ENCODE measurements at places on chromosomes 5 and 9.

GRCh38 chr9:127128341-127129072 is 6.1 kb upstream of the ANGPTL2 start:
- DNase-seq, result no peak

DNA sequence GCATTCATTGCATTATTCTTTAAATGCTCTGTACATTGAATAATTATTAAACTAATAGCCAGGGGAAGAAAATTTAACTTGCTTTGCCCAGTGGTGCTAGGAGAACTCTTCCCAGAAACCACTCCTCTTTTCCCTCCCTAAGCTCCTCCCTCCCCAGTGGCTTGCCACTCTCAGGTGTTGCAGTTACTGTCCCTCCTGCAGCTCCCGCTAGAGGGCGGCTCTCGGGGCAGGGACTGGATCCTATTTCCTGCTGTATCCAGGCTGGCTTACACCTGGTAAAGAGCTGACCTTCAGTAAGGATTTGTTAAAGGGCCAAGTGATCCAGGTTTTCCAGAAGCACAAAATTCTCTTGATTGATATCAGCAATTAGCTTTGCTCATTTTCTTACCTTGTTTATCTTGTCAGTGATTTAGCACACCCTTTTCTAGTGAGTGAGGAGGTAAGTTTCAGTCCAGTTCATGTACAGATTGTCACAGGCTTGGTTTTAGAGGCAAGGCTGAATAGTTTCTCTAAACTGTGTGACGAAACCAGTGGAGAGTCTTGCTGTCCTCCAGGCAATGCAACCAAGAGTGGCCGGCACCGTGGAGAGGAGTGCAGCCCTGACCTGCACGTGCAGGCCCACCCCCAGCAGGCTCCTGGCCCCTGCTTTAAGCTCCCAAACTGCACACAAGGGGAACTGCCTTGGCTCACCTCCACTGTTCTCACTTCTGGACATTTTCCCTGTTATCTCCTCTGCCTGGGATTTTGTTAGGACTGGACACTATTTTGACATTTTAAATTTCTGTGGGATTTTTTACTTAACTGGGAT is 423.8 kb downstream of the SPOCK1 start:
- DNase-seq, result peak; percentile 69

GRCh38 chr5:38922199-38922598 is 76.4 kb downstream of the OSMR start:
- DNase-seq, result peak; percentile 82

DNA sequence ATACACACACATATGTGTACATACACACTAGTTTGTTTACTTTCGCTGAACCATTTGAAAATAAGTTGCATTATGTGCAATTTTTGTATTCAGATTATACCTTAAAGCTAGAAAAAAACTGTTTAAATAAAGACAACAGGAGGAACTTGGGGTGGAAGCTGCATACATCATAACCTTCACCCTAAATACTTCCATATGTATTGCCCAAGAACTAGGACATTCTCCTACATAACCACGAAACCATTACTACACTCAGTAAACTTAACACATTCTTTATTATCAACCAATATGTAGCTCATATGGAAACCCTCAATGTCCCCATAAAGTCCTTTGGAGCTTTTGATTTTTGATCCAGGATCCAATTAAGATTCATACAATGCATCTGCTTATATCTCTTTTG is 83.3 kb downstream of the GIN1 start:
- DNase-seq, result no peak

- DNase-seq, result no peak
These were observed 4.7 kb upstream of the RECK start for GRCh38 chr9:36031774-36032555.

DNA sequence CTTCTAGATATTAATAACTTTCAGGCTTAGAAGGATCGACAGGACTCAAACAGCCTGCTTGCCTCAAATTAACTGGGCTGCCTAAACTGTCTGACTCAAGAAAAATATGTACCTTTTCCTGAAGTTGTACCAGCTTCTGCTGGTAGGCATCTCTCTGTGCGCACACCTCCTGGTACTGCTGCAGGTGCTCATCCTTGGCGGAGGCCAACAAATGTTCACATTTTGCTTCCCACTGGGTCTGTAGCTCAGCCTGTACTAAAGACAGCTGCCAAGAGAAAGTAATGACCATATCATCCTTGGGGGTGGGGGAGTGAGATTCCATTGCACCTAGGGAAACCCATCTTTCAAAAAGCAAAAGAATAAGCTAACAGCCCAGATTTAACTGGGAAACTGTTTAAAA is 22.5 kb downstream of the SLC31A2 start:
- no peak for DNase-seq

DNA sequence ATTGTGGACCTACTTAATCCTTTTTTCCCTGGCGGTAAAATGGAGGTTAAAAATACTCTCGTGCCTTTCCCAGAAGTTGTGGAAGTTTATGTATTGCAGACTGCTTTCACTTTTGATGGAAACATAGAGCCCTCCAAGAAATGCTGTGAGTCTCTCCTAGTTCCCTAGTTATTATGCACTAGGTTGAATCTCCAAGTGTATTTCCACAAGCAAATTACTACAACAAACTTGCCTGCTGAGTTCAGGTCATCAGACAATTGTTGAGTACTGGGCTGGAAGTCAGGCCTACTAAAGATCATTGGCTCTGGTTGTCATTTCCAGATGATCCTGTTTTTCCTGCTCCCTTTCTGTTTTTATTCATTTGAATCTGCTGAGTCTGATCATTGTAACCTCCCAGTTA is 104.1 kb downstream of the CD180 start:
- no peak for DNase-seq

DNA sequence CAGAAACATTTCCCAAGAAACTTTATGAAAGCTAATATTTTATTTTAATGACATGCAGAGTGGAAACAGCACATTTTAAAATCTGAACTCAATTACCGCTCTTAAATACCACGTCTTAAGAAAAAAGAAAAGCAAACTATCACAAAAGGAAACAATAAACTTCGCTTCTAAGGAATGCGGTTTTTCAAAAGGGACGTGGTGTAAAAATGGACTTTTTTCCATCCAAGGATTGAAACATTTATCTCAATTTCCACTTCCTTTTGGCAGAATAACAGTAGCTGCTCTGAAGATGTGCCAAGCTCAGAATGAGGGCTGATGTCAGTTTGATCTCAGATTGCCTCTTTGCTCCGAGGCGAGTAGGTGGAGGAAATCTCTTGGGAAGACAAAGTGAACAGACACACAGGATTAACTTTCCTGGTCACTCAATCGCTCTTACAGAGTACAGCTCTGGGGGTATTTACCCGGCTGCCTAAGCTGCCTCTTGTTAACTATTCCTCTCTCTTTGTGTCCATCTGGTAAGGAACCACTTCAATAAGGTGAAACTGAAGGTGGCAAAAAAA is 158.5 kb downstream of the TRPM6 start:
- DNase-seq, result peak; percentile 7

- DNase-seq, result peak; percentile 19
These were observed 37.1 kb upstream of the FAM169A start for GRCh38 chr5:74903165-74903787.

DNA sequence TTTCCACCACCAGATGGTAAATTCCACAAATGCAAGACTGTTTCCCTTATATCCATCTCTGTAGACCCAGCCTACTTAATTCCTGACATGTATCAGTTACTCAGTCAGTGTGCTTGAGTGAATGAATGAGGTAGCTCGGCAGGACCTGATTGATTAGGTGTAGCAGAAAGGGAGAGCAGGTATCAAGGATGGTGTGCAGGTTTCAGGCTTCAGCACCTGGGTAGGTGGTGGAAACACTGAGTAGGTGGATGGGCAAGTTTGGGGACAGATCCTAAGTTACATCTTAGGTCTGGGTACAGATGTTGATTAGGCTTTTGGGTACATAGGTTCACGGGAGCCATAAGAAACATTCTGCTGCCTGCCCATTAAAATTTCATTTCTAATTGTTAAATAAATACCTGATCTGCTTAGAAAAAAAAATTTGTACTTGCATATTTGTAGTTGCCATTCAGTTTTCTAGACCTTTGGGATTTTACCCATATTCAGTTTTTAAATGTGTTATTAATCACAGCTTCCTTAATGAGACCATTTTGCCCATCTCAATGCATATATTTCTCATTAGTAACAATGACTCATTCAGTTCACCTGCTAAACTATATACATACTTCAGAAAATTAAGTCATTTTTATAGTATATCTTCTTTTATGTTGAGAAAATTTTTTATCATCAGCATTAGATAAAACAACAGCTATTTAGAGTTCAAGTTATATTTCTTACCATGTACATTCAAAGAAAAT is 111.8 kb downstream of the INIP start:
- DNase-seq, result no peak

- no peak for DNase-seq
These were observed 25.9 kb upstream of the PIK3R1 start for GRCh38 chr5:68189613-68190012.

DNA sequence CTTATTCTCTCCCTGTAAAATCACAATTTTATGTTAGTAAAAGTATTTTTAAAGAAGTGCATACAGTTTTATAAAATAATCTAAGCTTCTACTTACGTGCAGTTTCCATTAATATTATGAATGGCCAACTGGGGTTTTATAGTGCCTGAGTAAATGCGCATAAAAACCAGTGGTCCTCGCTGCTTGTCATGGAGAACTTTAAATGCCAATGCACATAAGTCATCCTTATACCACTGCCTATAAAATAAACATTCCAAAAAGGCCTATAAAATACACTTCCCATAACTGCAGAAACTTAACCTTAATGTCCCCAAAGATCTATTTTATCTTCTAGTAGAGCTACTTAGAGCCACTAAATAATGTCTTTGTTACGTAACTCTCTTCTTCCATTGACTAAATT is 28.5 kb downstream of the GFM2 start:
- no peak for DNase-seq

GRCh38 chr9:115262952-115263351 is 145.0 kb upstream of the TNC start:
- DNase-seq, result no peak

- DNase-seq, result no peak
These were observed 2.2 kb downstream of the CDH12 start for GRCh38 chr5:22850981-22851380.

DNA sequence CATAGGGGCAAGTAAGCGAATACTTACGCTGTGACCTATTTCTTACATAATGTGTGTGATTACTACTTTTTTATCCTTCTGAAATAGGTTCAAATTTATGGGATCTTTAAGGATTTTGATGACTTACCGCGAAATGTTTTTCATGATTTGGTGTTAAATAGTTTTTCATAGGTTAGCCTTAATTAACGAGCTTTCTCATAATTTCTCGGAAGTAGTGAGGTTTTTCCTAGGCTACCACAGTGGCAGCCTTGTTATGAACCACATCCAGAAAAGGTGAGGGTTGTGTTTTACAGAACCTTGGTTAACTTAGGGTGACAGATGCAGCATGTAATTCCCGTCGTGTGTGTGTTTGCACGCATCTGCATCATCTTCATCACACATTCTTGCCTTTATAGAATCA is 1.3 kb downstream of the SH3GL2 start:
- DNase-seq, result no peak

GRCh38 chr5:59587489-59588337 is 305.8 kb downstream of the PDE4D start:
- DNase-seq, result peak; percentile 69

- no peak for DNase-seq
These were observed at the start of gene FAM78A for GRCh38 chr9:131276094-131276888. FAM78A (minus strand) TSS chr9:131276510; CDS start chr9:131276179, 331 bp downstream.

- peak; percentile 58 for DNase-seq
These were observed 177.1 kb downstream of the CPLANE1 start for GRCh38 chr5:37071901-37072581.

DNA sequence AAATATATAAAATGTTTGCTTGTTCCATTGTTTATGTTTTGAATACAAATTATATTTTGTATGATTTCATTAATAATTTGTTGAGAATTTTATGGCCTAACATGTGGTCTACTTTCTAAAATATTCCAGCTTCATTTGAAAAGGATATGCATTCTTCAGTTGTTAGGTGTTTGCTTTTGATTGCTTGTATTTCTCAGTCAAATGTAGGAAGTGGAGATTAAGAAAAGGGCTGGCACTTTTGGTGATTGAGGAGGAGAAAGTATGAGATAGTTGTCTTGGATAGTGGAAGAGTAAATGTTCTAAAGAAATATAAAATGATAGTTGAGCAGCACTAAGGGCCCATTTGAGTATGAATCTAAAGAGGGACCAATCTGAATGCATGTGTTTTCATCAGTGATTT is 23.1 kb downstream of the JAK2 start:
- DNase-seq, result no peak

GRCh38 chr9:134854541-134854981 is 26.0 kb upstream of the FCN2 start:
- no peak for DNase-seq

DNA sequence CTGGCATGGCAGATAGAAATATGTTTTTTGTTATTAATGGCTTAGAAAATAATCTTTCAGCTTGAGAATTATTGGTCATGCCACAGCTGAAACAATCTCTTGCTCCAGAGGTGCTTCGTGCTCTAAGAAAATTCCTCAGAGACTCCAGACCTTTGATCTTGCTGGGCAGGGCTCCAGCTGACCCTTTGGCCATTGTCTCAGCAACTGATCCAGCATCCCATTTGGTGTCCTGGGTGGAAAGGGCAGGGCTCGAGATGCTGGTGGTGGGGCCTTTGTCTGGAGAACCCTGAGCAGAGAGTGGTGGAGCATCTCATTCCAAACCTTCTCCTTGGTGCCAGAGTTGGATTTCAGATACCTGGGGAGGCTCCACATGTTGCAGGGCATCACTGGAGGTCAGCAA is 43.2 kb upstream of the PIK3R1 start:
- DNase-seq, result no peak

DNA sequence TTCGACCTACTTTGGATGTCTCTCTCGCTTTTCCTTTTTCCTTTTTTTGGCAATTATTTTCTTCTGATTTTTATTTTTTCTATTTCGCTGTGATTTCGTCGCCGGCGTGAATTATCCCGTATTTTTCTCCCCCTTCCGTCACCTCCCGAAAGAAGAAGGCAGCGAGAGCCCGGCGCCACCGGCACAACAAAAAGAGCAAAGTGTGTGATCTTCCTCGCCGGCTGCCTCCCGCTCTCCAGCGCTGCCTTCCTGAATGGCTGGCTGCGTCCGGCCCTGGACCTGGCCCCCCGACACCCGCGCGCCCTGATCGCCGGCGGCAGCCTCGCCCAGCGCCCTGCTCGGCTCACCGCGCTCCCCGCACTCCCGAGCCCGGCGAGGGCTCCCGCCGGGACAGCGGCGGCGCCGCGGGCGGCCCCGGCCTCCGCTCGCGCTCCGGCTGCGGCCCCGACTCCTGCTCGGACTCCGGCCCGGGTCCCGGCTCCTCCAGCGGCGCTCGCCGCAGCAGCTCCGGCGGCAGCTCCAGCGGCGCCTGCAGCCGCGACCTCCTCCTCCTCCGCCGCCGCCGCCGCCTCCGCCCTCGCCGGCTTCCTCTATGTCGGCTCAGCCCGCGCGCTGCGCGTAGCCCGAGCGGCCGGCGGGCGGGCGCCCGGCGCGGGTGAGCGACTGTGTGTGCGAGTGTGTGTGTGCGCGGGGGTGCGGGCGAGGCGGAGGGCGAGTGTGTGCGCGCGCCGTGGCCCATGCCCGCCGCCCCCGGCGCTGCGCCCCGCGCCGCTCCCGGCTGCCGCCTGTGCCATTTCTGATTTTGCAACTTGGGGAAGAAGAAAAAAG is 960 bp downstream of the NR2F1 start:
- no peak for DNase-seq

GRCh38 chr5:15791859-15792258 is 291.9 kb downstream of the FBXL7 start:
- DNase-seq, result no peak

All from urothelium cell line (cell line).